A549 treated with AZD2906 at 1 μM for 4 hours (cell line): ENCODE measurements at places on chromosomes 7 and 10. TPM values are rescaled to one million over a fixed set of nuclear protein-coding genes. Genes with fewer than 3 reads are reported as not detected.

Gene FGL2
- total RNA-seq: not detected in 5 replicates

Gene WDR86
- total RNA-seq: 0.13 to 0.26 TPM (median 0.20 TPM) in 5 replicates

Gene ADAM22
- total RNA-seq: 0.18 to 0.27 TPM (median 0.24 TPM) in 5 replicates

Gene CEP55
- 55.1 to 72.8 TPM (median 61.4 TPM) in 5 replicates for total RNA-seq

Gene PRSS37
- total RNA-seq: not detected in 5 replicates

Gene NCF1
- 0.16 to 0.39 TPM (median 0.27 TPM) in 5 replicates for total RNA-seq

Gene MYO3A
- 0.15 TPM in 1 of 5 replicates, not detected in the others for total RNA-seq
